NAMALWA (cell line): ENCODE measurements at places on chromosomes 12 and 14.
A peak's percentile ranks its signal among the peaks of the same experiment; 100 is the strongest.

- DNase-seq = no peak
Observed at GRCh38 chr14:65040666-65041433, 54.2 kb downstream of the FNTB start.

DNA sequence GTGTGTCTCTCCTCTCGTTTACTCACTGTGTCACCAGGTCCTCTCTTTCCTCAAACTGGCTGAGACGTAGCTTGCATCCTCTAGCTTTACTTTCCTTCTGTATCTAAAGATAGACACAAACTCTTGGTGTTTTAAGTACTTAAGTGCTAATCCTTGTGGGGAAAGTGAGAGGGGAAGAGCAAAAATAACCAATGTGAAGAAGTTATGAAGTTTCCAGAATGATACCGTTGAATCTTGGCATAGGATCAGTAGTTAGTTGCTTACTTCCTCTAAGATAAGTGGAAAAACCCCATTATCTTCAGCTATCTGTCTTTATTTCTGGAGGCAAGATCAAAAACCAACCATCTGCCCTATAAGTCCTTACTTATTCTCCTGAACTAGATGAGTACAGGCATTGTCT lies 10.6 kb downstream of the FAR2 start:
- DNase-seq = no peak

DNA sequence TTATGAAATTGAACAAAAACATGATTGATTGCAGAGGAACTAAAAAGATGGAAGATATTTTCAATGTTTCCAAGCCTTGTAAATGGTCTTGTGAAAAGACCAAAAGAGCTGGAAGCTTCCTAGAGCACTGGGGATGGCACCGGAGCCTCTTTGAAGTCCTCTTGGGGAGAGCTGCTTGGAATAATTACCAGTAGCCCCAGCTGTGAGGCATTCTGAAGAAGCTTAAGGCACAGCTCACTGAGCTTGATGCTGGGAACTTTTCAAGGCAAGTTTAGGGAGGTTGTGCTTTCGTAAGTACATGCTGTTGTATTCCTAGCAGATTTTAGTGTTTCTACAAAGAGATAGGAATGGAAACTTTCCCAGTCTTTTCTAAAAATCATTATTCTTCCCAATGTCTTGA lies 13.9 kb downstream of the PDZRN4 start:
- no peak for DNase-seq

GRCh38 chr12:111964935-111965334 lies 48.0 kb downstream of the TMEM116 start:
- DNase-seq = no peak

DNA sequence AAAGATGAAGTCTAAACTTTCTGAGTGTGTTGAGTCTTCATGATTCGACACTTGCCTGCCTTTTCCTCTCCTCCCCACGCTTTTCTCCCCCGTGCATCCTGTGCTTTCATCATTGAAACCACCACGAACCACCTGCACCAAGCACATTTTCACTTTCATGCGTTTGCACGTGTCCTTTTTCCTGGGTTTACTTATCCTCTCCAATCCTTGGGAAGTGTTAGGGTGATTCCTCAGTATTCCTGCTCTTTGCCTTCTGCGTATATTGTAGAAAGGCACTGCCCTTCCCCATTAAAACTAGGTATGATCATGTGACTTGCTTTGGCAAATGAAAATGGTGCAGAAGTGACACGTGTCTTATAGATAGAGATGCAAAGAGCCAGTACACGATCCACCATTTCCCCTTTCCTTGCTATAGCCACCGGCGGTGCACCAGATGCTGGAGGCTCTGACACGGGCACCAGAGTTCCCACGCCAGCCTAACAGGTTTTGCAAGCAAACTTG lies 106.6 kb downstream of the BRMS1L start:
- DNase-seq = peak; percentile 6

DNA sequence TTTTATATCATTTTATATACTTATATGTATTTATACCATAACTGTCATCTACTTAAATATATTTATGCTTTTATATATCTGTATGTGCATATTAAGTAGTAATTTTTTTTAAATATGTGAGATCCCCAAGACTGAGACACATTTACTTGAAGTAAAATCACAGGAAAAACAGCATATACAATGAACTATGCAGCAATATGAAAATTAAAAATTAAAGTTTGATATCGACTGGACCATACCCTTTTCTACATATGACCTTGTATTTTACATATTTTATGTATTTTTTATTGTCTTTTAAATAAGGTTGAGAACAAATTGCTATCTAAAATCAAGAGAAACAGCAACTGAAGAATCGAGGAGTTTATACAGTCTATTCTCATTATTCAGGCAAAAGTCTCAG lies 50.0 kb downstream of the TSPAN19 start:
- DNase-seq = no peak

DNA sequence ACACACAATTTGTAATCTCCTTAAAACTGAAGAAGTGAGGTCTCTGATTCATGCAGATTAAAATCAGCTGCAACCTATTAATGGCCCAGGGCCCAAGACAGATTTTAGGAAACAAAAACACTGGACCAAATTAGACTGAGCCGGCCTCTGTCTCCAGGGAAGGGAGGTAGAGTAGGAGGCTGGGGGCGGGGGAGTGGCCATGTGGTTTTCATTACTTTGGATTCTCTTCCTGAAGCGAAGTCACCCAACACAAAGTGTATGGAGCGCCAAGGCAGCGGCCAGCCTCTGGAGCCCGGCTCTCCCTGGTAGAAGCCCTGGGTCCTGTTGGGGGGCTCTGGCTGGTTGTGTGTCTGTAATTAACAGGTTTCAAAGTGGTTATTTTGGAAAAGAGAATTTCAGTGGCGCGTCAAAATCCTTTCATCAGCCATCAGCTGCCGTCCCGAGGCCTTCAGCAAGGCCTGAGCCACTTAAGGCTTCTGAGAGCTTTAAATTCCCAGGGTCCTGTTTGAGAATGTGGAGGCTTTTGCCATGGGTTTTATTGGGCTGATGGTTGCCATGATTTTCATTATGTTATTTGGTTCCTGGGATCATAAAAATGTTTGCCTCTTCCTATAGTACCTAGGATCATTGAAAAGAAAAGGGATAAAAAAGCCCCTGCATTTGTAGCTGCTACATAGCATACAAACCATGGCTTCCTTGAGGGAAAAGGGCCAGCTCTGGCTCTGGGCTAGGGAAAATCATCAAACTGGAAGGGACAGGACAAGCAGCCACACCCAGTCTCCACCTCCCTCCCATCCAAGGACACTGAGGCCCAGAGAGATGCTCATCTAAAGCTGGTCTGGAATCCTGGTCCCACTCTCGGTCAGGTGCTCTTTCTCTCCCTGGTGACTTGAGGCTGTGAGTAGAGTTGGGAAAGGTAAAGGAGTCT lies 282.4 kb downstream of the ZFP36L1 start:
- DNase-seq = no peak
